Activated gamma-delta T cell (primary cell): ENCODE measurements at places on chromosomes 12 and 14.

DNA sequence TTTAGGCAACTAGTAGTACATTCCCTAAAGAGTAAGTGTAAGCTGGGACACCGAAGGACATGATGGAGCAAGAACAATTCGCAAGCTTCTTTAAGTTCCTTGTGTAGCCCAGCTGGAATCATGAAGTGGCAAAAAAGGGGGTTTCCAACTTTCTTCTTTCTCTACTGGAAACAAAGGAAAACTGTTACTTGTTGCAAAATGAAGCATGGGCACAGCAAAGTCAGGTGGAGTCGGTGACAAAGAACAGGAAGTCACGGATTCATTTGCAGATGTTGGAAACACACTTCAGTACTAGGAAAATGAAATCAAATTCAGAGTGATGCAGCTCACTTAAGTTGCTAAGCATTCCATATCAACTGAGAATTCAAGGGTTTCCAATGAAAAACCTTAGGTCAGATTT, 706.9 kb upstream of the STXBP6 start:
- DNase-seq: no peak

DNA sequence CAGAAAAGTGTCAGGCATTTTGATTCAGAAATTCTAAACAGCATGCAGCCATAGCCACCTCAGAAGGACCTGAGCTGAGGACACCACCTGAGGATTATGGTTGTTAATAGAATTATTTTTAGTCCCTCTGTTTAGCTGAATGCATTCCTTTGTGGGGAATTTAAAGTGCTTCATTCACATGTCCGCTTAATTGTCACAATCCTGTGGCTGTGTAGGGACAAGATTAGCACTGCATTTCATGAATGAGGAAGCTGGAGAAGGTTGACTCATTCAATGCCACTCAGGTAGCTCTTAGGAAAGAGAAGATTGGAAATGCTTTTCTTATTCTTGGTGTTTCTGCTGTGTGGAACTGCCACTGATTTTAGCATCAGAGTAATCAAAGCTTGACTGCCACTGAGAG, 42.0 kb upstream of the KRR1 start:
- no peak for DNase-seq

DNA sequence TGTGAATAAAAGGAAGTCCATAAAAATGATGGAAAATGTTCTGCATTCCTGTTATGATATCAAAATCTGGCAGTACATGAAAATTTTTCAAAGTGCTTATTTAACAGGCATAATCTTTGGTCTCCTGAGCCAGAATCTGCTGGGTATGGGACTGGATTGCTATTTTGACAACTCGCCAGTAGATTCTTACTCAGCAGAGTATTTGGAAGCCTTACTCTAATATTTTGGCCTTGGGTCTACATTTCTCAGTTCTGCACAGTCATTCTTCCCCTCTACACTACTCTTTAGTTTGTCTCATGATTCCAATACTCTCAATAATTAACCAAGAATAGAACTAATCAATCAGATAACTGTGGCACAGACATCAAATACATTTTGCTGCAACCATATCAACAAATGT, 1.1 kb upstream of the SLCO1B1 start:
- DNase-seq: no peak

- no peak for DNase-seq
These were observed 23.8 kb downstream of the NFKBIA start for GRCh38 chr14:35380794-35381193.

GRCh38 chr12:39364196-39364595, 78.7 kb downstream of the KIF21A start:
- no peak for DNase-seq

- no peak for DNase-seq
These were observed 241.3 kb upstream of the DAAM1 start for GRCh38 chr14:58947156-58947555.

- no peak for DNase-seq
These were observed 339.6 kb upstream of the TBX3 start for GRCh38 chr12:115023279-115024265.

DNA sequence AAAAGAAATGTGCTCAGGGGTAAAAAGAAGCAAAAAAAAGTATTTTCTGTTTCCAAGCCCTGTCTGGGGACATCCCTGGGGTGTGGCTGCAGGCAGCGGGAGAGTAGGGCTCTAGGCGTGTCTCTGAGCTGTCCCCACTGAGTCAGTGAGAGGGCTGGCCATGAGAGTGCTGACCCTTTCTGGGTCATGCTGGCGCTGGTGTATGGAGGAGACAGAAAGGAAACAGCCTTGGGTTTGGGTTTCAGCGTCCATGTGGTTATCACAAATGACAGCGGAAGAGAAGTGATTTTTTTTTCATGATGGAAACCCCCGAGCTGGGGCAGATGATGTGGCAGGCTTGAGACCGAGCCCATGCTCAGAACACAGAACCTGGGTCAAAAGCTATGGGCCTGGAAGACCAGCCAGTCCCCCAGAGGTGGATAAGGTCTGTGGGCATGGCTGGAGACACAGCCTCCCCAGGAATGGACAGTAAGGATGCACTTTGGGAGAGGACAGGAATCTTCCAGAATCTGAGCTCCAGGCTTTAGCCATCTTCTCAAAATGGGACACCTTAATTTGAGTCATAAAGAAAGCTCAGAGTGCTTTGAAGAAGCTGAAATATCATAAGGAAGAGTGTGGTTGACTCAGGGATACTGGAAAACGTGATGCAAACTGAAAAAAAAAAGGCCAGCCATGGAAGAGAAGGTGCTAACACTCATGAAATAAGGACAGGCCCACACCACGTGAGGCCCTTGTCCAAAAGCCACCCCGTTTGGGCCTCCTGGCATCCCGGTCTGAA, 36.2 kb downstream of the SYNE3 start:
- DNase-seq: no peak

DNA sequence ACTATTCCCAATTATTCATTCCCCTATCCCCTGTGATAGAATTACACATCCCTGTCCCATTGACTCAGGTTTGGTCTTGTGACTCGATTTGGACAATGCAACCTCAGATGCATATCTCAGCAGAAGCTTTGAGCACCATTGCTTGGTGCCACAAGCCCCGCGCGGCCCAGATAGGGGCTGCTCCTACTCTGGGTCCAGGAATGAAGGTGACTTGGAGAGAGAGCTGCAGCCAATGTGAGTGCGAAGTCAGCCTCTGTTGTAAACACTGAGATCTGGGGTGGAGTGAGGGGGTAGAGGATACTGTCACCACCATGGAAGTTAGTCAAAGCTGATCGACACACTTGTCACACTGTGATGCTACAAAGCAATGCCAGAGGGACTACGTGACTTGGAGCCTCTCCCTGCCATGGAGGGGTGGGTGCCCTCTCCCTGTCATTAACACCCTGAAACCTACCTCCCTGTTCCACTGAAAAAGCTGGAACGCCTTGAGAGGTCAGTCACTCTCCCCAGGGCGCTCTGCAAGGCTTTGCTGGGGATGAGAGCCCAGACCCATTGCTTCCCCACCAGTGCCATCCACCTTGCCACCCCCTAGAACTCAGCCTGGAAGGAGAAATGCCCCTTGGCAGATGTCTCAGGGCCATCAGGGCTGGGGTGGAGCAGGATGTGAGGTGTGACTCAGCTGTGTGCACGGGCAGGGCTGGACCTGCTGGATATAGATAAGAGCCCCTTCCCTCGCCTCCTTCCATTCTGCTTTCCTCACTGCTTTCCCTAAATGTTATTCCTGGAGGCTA, 6.6 kb upstream of the PLEK2 start:
- DNase-seq: no peak

- no peak for DNase-seq
These were observed 68.8 kb upstream of the AMN start for GRCh38 chr14:102853648-102854047.

DNA sequence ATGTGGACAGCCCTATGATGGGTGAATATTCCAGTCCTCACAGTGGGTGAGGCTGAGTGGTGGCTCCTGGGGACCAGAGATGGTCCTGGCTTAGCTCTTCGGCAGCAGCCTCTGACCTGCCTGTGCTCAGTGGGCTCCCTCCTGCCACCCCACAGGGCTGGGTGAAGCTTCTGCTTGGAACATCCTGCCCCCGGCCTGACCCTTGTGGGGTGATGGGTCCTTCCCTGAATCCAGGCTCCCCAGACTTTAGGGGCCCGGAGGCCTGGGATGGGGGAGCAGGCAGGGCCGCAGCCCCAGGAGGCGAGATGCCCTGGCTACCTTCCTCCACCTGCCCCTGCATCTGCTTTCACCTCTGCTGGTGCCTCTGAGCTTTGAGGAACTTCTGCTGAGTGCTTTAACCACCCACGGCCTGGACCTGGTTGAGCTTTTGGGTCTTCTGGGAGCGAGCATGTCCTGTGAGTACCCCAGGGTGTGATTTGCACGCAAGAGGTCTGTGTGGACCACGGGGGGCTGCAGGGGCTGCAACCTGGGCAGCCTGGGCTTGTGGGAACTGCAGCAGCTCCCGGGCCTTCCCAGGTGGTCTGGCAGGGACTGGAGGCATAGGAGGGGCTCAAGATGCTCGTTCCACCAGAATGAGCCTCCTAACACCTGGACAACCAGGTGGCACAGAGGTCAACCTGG, 159.5 kb downstream of the KIF26A start:
- DNase-seq: no peak

- DNase-seq: no peak
These were observed 119.5 kb downstream of the VEZT start for GRCh38 chr12:95337146-95337545.

DNA sequence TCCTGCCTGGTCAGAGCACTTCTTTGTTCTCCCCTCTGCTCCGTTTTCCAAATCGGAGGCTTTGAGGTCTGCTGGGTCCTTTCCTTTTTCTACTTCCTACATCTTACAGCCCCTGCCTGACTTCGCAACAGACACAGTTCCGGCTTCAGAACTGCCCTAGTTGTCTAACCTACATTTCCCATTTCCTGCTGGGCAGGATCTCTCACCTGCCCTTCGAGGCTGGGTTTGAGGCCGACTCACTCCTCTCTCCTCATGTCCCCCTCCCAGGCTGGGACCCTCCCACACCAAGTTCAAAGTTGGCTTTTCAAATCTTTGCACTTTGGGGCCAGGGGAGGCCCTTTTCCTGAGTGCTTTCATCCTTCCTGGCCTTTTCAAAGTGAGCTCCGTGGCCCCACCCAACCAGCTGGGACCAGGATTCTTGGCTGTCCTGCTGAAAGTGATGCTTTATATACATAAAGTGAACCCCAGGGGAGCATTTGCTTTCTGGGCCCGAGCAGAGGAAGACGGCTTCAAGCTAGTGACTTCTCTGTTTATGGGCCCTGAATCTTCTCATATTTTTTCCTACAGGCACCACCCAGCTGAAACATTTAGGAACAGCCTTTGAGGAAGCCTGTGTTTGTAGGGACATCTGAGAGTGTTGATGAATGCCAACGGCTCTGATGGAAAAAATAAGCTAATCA, 281.0 kb upstream of the CRY1 start:
- no peak for DNase-seq

DNA sequence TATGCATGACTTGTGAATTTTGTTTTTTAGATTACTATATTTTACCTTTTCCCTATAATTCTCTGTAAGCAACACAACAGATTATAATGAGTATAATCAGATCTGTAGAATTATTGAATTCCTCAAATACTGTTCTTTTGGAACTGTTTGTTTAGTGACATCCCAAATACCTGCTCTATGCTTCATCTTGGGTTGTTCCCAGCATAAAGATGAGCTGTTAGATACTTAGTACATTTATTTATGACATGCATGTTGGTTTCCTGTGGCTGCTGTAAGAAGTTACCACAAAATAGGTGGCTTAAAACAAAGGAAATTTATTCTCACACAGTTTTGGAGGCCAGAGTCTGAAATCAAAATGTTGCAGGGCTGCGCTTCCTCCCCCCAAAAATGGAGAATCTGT, 78.4 kb downstream of the PTPRR start:
- no peak for DNase-seq
